ENCODE measurements at places on chromosomes 2 and 18. TPM values are rescaled to one million over a fixed set of nuclear protein-coding genes. Genes with fewer than 3 reads are reported as not detected.

GRCh38 chr2:178452334-178452733, 1.2 kb downstream of the PJVK start:
- no peak for DNase-seq

- no peak for DNase-seq
Measured at GRCh38 chr18:14947482-14948162, 199.7 kb downstream of the ANKRD30B start.

The OR6B2 gene
- not detected for total RNA-seq

The RMDN2 gene
- 5.8 TPM for total RNA-seq

The PLEK gene
- total RNA-seq: not detected

- peak; percentile 93 for DNase-seq
Measured at GRCh38 chr2:223601932-223602666, at the start of gene SCG2. Gene SCG2, minus strand, starts transcription at chr2:223602361. Its CDS starts 3,079 bp downstream, at chr2:223599282.

GRCh38 chr2:241291977-241292376, 23.5 kb downstream of the HDLBP start:
- no peak for DNase-seq

The FMNL2 gene
- 17.3 TPM for total RNA-seq

- DNase-seq: no peak
Measured at GRCh38 chr2:7373156-7373555, 455.9 kb downstream of the RNF144A start.

DNA sequence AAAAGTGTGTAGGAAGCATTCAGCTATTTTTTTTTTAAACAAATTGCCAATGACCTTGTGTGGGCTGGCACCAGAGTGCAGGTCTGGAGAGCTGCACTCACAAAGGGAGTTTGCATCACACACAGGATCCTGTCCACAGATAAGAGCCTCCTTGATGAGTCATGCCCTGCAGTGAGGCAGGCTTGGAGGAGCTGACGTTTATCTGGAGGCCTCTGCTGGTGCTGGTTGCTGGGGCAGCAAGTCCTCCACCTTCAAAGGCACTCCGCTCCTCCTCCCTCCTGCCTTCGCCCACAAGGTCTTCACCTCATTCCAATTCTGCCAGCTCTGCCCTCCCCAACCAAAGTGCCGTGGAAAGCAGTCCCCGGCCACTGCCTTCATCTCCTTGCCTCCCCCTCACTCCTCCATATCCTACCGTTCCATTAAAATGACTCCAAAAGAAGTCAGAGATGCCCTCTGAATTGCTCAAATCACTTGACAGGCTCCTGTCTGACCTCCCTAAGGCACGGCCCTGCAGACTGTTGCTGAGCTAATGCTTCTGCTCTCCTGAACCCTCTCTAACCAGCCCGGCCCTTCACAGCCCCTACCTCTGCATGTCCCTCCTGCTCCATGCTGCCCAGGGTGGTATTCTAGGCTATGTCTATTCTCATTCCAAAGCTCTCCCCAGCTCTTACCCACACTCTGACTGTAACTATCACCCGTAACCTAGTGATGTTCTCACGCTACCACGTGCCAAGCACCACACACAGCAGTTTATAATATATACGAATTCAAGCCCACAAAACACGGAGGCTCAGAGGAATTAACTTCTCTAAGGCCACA, 30.9 kb downstream of the LONRF2 start:
- peak; percentile 98 for DNase-seq

GRCh38 chr2:18849841-18850578, 260.6 kb upstream of the NT5C1B start:
- DNase-seq: no peak

- peak; percentile 43 for DNase-seq
Measured at GRCh38 chr2:230794497-230794896, 70.2 kb upstream of the ITM2C start.

The PROKR1 gene
- total RNA-seq: not detected

Data from fibroblast of villous mesenchyme (primary cell).